ENCODE measurements at places on chromosomes 3 and 15.

DNA sequence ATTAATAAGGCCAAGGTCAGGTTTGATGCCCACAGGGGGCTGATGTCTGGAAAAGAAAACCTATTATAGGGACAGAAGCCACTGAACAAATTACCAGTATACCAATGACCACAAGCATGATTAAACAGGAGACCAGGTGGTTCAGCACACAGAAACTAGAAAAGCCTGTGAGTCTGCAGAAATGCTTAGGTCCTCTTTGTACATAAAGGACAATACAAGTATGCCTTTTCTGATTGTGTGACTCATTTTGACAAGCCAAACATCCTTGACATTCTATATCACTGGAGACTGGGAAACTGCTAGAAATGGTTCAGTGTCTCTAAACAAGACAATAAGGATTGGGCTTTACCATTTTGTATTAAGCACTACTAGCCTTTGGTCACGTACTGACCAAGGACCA lies 113.2 kb upstream of the MYO5C start:
- no peak for DNase-seq

DNA sequence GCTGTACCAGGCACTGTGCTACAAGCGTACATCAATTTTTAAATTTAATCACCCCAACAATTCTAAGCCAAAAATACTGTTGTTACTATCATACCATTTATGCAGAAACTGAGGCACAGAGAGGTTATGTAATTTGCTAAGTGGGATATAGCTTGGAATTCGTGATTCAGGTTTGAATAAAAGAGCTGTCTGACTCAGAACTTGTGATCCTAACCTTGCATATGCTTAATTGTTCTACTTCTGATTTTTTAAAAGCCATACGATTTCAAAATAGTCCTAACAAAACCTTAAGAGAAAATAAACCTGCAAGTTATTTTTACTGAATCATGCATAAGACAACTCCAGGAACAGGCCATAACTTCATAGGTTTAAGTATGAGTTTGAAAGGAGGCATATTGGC lies 498.0 kb upstream of the CFAP20DC start:
- no peak for DNase-seq

GRCh38 chr15:71186267-71186666 lies 71.0 kb downstream of the THSD4 start:
- no peak for DNase-seq

GRCh38 chr15:50440932-50441331 lies 16.7 kb downstream of the USP8 start:
- no peak for DNase-seq

- no peak for DNase-seq
Observed at GRCh38 chr15:46296002-46296401, 661.2 kb downstream of the SQOR start.

- DNase-seq: no peak
Observed at GRCh38 chr3:194979173-194979572, 291.8 kb downstream of the XXYLT1 start.

DNA sequence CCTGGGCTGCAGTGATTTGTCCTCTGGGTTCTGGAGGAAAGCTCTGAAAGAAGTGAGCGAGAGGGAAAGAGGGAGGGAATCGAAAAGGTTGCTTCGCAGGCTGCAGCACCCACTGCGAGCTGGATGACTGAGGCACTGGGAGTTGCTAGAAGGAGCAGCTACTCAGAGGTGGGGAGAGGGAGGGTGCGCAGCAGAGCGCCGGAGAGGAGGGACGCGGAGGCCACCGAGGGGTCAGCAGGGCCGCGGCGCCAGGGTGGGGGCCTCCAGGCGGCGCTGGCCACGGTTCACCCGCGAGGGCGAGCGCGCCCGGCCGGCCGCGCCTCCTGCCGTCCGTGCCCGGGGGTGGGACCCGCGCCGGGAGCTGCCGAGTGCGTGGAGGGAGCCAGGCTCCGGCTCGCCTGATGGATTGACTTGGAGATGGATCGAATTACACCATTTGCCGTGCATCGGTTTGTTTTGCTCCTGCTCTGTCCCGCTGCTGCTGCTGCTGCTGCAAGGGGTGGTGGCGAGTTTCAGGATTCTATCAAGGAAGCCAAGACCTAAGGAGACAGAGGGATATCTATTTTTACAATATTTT lies at the start of gene SEMA6D:
TSS of gene SEMA6D (plus strand) at position 470 of the 577 bp plus-strand sequence. CDS start 42,294 bp downstream, outside the sequence.
- no peak for DNase-seq

DNA sequence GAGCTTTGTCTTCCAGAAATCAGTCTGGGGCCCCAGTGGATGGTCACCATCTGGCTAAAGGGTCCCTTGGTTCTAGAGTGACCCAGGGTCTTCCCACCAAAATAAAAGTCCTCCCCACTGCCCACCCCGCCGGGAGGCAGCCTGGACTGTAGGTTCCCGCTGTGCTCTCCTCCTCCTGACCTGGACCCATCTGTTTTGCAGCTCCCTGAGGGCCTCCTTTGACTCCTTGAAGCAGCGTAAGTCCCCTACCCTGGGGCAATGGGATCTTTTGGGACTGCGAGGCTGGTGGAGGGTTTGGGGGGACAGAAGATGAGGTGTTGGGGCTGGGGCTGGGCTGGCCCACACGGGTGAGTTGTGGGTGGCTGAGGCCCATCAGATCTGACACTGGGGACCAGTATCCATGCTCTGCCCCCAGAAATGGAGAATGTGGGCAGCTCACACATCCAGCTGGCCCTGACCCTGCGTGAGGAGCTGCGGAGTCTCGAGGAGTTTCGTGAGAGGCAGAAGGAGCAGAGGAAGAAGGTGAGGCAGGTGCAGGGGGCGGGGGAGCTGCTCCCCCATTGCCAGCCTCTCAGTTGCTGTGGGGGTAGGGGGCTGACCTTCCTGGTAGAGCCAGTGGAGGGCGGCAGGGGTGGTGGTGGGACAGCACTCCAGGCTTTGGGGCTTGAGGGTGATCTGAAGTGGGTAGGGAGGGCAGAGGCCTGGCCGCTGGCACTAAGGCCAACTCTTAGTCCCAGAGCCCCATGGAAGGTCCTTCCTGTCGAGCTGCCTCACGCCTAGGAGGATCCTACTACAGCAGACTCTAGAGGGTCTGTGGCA lies 30.4 kb downstream of the PSTPIP1 start:
- DNase-seq: no peak

GRCh38 chr3:60336061-60336460 lies 915.2 kb downstream of the FHIT start:
- no peak for DNase-seq

All from activated CD4-positive, alpha-beta T cell treated with anti-CD3 and anti-CD28 coated beads, Interleukin-2, amount 50 U/mL, for 16 hours (primary cell).